DMS 273 treated with DMSO at 0.1 percent for 48 hours (cell line): ENCODE measurements at places on chromosomes 3 and 15.

DNA sequence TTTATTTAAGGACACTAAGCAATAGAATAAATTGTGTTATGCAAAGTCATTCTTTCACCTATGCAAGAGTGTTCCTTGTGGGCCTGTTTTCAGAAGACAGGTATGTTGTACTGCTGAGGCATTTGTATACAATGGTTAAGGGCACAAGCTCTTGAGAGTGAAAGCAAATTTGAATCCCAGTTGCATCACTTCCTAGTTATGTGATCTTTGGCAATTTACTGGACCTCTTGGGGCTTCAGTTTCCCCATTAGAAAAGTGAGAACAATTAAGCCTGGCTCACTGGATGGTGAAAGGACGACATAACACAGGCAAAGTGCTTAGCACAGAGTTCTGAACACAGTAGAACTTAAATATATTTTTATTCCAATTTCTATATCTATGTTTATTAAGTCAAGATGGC is 117.4 kb downstream of the EFHB start:
- no peak for DNase-seq

- no peak for DNase-seq
These were observed 105.1 kb downstream of the MEX3B start for GRCh38 chr15:81940467-81941451.

- no peak for DNase-seq
These were observed 1163.5 kb downstream of the ROBO1 start for GRCh38 chr3:78604341-78604740.

- DNase-seq, result no peak
These were observed 243.5 kb upstream of the UBE2E2 start for GRCh38 chr3:22959593-22959992.

DNA sequence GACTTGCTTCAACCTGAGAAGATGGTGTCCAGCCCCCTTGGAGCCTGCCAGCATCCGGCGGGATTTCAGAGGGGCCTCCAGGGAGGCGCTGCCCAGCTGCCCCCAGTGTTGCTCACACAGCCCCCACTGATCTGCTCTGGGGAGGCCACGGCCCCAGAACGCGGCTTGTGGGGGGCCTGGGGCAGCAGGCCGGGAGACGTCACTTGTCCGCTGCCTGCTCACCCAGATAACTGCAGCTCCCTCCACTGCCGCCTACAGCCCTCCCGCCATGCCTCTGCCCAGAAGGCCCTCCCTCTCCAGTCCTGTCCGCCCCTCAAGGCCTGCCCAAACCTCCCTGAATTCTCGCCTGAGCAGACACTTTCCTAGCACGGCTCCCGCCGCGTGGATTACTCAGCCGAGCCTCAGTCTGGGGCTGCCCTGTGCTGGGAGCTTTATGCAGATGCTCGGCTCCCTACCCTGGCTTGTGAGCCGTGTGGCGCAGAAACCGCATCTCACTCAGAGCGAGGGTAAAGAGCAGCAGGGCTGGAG is 17.2 kb upstream of the ADIPOQ start:
- no peak for DNase-seq

GRCh38 chr3:36244728-36245127 is 135.6 kb upstream of the STAC start:
- DNase-seq, result no peak

DNA sequence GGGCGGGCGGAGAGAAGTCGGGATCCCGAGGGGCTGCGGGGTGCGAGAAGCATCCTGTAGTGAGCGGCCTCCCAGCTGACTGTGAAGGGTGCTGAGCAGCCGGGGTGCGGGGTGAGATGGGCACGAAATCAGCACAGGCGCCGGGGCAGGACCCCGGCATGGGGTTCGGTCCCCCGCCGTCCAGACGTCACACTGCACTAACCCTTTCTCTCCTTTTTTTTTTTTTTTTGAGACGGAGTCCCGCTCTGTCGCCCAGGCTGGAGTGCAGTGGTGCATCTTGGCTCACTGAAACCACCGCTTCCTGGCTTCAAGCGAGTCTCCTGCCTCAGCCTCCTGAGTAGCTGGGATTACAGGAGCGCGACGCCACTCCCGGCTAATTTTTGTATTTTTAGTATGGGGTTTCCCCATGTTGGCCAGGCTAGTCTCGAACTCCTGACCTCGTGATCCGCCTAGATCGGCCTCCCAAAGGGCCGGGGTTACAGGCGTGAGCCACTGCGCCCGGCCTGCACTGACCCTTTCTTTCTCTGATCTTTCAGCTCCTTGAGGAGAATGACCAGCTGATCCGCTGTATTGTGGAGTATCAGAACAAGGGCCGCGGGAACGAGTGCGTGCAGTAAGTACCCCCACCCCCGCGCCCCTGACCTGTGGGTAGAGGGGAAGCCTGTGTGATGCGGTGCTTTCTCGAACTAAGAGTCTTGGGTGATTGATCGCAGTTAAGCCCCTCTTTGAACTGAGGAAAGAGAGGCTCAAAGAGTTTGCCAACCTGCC is 513 bp downstream of the SS18L2 start:
- DNase-seq, result no peak

- DNase-seq, result peak; percentile 41
These were observed 880 bp upstream of the CHRNA7 start for GRCh38 chr15:32029409-32029861.

- no peak for DNase-seq
These were observed 35.0 kb downstream of the CIP2A start for GRCh38 chr3:108554229-108554628.

GRCh38 chr3:140160553-140160952 is 225.6 kb downstream of the CLSTN2 start:
- DNase-seq, result no peak

DNA sequence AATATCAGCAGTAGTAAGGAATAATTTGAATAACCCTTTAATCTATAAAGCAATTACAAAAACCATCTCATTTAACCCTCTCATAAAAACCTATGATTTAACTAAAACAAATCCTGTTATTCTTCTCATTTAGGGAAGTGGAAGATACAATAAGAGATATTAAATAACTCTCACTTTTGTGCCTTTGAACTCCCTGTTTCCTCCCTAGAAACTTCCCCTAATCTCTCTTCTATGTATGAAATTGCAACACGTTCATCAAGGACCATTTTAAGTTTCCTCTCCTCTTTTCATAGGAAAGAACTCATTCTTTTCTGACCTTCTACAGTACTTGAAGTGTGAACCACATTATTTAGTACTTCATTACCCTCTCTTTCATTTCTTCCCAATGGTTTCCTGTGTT is 18.8 kb upstream of the FAM81A start:
- DNase-seq, result no peak

GRCh38 chr15:92648190-92648875 is 7.2 kb downstream of the FAM174B start:
- no peak for DNase-seq

- DNase-seq, result no peak
These were observed 534.4 kb downstream of the ZNF385D start for GRCh38 chr3:21216598-21216997.

GRCh38 chr15:41922353-41922752 is 28.5 kb upstream of the SPTBN5 start:
- DNase-seq, result no peak

DNA sequence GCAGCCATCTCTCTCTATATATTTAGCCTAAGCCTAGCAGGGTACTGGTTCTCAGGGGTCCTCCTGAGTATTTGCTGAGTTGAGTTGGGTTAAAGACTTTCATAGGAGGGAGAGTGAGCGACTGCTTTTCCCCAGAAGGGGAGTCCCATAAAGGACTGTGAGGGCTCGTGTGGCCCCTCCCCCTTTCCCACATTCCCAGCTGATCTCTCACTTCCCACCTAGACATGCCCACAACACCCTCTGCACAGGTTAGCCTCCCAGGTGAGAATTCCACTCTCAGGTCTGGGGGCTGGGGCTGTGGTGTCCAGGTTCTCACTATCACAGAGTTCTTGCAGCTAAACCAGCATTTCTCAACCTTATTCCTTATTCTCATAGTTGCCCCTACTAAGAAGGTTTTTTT is 15.8 kb downstream of the EPHB1 start:
- DNase-seq, result no peak

GRCh38 chr3:62817678-62818077 is 57.5 kb downstream of the CADPS start:
- DNase-seq, result no peak

DNA sequence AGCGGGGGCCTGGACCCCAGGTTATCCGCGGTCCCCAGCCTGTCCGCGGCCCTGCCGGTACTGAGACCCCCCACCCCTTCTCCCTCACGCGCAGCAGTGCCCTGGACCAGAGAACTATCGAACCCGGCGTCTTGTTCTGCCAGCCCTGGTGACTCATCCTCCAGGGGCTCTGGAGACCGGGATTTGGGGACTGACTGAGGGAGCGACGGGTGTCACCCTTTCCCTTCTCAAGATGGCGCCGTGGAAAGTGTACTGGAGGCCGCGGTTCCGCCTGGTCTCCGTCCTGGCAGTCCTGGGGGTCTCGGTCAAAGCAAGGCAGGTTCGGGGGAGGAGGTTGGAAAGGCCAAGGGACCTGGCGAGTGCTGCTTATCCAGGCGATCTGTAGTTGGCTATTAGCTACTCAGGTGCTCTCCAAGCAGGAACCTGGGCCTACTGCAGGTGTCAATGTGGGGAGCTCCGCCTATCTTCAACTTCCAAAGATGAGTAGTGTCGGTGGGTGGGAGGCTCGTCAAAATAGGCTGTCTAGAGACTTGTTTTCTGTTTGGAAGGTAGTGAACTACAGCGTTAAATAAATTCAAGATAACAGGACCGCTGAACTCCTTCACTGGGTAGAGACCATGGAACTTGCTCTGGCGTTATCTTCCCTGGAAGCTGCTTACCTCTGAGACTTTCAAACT is 790 bp downstream of the RAB5A start:
- no peak for DNase-seq

DNA sequence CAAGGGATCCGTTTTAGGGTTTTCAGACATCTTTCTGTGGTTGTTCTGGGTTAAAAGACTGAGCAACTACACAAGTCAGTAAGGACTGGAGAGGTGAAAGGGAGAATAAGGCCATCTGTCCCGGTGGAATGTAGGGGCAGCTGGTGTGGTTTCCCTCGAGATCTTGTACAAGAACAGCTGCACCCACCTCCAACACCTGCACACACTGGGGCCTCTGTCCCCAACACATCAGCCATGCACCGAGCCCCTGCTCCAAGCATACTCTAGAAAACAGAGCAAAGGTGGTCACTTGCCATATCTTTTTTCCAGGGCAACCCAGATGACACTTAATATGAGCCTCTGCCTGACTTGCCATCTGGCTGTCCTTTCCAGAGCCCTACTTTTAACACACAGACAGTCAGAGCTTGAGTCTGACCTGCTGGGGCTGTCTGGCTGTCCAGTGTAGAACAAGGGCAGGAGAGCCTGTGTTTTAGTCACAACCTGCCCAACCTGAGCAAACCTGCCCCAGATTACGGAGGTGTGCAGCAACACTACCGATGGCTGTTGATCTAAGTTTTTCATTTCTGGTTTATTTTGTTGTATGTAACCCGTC is 12.2 kb downstream of the MAN2A2 start:
- peak; percentile 39 for DNase-seq

- no peak for DNase-seq
These were observed 150.3 kb downstream of the RPLP1 start for GRCh38 chr15:69602921-69603320.

- DNase-seq, result no peak
These were observed 32.2 kb downstream of the GOLGA6L10 start for GRCh38 chr15:82317091-82317489.

- no peak for DNase-seq
These were observed 11.3 kb upstream of the OXSR1 start for GRCh38 chr3:38154033-38154494.

GRCh38 chr3:48403533-48404439 is 26.1 kb downstream of the PLXNB1 start:
- DNase-seq, result no peak

- DNase-seq, result no peak
These were observed 239.4 kb upstream of the THRB start for GRCh38 chr3:24734019-24734418.

DNA sequence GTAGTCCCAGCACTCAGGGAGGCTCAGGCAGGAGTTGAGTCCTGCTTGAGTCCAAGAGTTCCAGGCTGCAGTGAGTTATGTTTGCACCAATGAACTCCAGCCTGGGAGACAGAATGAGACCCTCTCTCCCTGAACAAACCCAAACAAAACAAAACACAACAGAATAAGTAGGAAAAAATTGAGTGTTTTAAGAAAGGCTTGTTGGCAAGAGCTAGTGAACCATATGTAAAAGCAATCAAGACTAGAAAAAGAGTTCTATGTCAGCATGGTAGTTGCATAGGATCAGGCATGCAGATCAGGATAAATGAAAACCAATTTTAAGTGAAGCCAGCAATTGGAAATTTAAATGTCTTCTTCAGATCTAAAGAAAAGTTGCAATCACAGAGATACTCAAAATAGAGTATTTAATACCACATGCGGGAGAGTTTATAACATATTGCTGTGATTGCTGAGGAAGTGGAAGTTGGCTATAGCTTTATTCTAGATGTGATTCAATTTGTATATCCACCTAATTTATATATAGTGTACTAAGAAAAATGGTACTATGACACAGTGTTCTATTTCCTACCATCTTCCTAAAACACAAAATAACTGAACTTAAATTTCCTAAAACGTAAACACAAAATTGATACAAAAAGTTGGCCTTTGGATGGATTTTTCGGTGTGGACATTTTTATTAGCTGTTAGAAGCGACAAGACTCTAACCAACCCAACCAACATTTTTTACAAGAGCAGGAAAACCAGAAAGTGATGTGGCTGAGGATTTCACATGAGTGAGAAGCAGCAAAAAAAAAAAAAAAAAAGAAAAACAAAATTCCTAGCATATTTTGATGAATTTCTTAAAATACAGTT is 101.9 kb upstream of the ROBO1 start:
- DNase-seq, result no peak

- no peak for DNase-seq
These were observed 75.3 kb downstream of the SSR3 start for GRCh38 chr3:156479604-156480003.

GRCh38 chr3:184428561-184429175 is 48.8 kb downstream of the CHRD start:
- no peak for DNase-seq

GRCh38 chr3:169931747-169932520 is 20.6 kb downstream of the SAMD7 start:
- DNase-seq, result no peak

GRCh38 chr3:114418724-114419543 is 125.1 kb downstream of the TIGIT start:
- peak; percentile 78 for DNase-seq

GRCh38 chr3:88141458-88142083 is 8.2 kb upstream of the C3orf38 start:
- DNase-seq, result no peak

- no peak for DNase-seq
These were observed at the start of gene APEH for GRCh38 chr3:49673715-49674496. APEH (plus strand) TSS chr3:49674351; CDS start chr3:49674402, 51 bp downstream.

DNA sequence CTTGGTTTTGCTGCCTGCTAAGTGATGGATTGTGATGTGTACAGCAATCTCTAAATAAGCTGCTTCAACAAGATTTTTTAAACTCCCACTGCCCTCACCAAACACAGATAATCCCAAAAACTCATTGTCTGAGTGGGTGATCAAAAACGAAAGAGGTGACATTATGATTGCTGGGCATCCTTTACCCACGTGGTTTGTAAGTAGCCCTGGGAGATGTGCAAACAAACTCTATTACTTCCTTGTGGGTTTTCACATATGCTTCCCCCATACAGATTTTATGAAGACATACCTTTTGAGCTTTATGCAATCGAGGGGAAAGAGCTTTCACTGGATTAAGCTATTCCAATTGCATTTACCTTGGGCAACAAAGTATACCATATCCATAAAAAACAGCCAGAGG is 1000.4 kb downstream of the FHIT start:
- DNase-seq, result no peak

- no peak for DNase-seq
These were observed 9.7 kb downstream of the NCBP2 start for GRCh38 chr3:196932600-196932999.
